ENCODE measurements at places on chromosomes 7 and 10.
A peak's percentile ranks its signal among the peaks of the same experiment; 100 is the strongest.

DNA sequence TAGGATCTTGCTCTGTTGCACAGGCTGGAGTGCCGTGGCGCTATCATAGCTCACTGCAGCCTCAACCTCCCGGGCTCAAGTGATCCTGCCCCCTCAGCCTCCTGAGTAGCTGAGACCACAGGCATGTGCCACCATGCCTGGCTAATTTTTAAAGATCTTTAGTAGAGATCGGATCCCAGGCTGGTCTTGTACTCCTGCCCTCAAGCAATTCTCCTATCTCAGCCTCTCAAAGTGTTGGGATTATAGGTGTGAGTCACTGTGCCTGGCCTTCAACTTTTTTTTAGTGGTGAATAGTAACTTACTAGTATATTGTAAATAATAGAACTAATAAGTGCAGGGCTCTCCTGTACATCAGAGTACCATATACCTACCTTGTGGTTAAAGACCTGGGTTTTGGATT, 52.1 kb upstream of the LMTK2 start:
- DNase-seq, result no peak

GRCh38 chr7:81956520-81956919, 186.7 kb upstream of the HGF start:
- DNase-seq, result peak; percentile 63

DNA sequence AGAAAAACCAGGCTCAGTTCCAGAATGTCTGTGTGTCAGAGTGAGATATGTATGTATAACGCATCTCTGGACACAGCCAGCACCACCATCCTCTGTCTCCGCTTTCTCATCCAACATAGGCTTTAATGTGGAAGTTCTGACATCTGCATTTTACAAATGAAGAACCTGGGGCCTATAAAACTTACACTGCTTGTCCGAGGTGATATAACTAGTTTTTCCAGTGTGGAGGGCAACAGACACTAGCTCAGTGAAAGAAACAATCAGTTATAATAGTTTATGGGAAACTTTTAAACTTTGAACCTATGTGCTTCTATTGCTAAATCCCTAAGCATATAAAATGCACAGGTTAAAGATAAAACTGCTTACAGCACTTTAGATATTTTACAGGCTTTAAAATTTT, 208.7 kb downstream of the CRPPA start:
- DNase-seq, result no peak

DNA sequence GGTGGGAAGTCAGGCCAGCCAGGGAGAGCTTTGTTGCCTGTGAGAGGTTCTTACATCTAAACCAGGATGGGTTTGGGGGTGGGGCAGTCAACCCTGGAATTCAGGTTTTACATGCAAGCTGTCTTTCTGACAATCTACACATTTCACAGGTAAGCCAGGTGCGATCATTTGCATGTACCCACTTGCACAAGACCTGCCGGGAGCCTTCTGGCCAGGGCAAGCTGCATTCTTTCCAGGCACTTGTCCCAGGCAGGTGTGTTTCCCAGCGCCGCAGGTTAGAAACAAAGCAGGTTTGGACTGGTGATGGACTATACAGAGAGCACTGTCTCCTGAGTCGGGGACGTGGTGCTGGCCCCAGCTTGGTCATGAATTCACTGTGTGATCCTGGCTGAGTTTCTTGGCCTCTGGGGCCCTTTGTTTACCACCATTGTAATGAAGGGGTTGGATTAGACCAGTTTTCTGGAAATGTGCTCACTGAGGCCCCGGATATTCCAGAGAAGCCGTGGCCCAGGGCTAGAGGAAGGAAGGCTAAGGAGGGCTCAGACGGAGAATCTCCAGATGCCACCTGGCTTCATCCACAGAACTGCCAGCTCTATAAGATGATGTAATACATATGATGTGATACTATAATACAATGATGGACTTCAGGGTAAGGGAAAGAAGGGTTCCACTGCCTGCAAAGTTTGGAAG, 205.2 kb upstream of the SVIL start:
- DNase-seq, result no peak

DNA sequence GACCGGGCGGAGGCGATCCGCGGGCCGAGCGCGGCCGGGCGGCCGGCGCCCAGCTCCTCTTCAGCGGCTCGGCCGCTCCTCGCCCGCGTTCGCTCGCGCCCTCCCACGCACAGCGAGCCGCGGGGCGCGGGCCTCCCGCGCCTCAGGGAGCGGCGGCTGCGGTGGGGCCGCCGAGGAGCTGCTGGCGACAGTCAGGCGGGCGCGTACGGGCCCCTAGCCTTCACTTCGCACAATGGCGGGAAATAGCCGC, at the start of gene MCMBP:
Gene MCMBP (minus strand): TSS at position 234 of the 250 bp plus-strand sequence. CDS start 259 bp downstream, outside the sequence.
- no peak for DNase-seq

DNA sequence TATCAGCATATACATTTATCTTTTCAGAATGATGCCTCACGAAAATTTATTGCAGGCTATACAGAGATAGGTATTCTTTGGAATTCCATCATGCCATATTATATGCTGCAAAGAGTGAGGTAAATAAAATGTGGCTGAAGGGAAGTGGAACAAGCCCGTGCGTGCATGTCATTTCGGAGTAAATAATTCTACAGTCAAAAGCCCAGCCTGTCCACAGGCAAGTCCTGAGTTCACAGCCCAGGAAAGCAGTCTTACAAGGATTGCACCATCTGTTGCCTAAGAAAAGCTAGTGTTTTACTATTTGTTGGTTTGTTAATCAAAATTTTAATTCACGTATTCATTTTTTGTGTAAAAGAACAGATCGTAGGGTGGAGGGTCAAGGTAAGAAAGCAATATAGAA, 292.4 kb upstream of the AKR1E2 start:
- DNase-seq, result no peak

DNA sequence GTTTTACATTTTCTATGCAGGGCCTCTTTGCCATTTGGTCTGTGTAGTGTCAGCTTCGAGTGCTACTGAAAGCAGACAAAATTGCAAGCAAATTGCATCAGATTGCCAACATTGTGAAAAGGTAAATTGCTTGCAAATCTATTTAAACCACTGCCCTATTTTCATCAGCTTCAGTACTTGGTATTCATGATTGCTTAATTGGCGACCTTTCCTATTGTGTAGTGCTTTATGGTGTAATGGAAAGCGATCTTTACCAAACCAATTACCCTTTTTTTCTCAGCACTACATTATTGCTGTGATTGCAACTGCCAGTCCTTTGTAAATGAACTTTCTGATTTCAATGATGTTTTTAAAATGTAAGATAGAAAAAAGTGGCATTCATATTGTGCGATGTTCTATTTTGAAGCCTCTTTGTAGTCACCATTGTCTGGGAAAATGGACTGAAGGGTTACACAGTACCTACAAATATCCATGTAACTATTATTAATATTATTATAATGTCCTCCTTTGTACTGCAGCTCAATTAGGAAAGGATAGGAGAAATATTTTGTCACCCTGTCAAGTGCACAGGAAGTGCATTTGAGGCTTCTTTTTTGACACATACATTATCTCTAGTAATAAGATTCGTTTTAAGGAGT, 177.7 kb upstream of the SP8 start:
- no peak for DNase-seq

GRCh38 chr7:17071866-17072265, 190.1 kb upstream of the AGR3 start:
- DNase-seq, result no peak

DNA sequence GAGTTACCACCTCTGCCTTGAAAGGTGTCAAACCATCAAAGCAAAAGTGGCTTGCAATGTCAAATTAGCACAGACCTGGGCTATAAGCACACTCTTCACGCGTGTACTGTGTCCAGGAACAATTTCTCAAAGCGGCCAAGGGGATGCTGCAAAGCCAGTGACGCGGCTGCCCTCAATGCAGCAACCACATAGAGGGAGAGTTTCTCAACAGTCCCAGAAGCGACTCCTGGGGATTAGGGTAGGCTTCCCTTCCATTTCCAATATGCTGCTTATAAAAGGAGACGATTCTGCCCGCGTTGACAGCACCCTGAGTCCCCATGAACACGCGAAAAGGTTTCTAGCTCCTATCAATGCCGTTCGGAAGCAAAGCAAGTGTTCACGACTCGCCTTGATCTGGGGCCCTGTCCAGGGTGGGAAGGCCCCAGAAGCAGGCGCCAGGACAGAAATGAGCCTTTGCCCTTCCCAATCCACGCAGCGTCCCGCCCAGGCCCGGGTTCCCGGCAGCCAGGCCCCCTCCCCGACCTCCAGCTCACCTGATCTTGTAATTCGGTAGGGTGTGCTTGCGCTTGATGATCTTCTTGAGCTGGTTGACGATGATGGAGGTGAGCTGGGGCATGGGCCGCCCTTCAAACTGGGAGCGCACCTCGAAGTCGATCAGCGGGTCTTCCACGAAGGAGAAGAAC, 1.3 kb downstream of the PDZD8 start:
- DNase-seq, result peak; percentile 37

DNA sequence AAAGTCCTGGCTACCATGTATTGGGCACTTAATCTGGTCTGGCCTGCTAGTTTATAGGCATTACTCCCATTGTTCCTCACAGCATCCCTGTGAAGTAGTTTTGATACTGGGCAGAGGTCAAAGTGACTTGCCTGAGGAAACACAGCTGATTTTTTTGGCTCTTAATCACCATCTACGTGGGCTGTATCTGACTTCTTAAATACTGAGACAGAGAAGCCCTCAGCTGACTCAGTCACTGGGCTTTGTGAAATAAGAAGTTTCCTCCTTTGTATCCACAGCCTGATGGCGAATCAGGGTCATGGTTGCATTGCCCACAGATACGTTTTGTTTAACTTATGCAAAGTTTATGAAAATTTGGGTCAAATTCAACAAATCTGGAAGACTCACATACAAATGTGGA, 13.2 kb downstream of the TACR2 start:
- DNase-seq, result no peak

DNA sequence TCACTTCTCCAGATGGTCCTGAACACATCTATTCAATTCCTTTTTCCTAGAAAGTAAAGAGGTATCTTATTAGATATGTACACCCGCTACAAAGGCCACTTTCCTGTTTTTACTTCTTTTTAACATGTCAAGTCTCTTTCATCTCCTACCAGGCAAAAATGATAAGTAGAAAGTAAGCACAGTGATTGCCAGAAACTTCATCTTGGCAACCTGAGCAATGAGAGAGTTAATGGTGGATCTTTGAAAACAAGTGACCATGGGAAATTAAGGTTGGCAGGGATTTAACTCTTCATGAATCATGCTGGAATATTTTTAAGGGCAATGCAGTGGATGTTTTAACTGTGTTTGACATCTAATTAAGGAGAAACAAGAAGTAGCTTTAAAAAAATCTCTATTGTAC, 2.7 kb downstream of the SEMA3A start:
- no peak for DNase-seq

GRCh38 chr7:42244828-42245227, 7.8 kb upstream of the GLI3 start:
- no peak for DNase-seq

DNA sequence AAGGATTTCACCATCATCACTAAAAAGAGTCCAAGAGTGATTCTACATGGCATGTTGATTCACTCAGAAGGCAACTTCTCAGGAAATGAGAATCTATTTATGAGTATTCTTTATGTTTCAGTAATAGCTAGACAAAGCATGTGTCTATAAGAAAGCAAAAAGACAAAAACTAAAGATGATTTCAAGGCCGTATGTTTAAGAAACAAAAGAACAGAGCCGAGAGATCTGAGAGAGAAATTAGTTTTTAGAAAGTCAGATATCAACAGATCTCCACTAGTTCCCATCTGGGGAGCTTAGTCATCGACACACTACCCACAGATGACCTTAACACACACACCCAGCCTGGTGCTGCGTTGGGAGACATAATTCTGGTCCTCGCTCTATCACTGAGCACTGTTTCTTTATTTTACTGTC, 21.0 kb downstream of the PIP4K2A start:
- DNase-seq, result no peak

- DNase-seq, result no peak
These were observed 414.2 kb upstream of the SEMA3C start for GRCh38 chr7:81333004-81333403.

- no peak for DNase-seq
These were observed 289.0 kb downstream of the GLRX3 start for GRCh38 chr10:130425169-130425568.

DNA sequence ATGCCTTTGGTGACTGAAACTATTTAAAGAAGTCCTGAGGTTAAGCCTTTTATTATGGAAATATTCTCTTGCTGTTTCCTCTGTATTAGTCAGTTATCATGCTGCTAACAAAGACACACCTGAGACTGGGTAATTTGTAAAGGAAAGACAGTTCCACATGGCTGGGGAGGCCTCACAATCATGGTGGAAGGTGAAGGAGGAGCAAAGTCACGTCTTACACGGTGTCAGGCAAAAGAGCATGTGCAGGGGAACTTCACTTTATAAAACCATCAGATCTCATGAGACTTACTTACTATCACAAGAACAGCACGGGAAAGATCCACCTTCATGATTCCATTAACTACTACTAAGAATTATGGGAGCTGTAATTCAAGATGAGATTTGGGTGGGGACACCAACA, 121.2 kb upstream of the GPR26 start:
- no peak for DNase-seq

DNA sequence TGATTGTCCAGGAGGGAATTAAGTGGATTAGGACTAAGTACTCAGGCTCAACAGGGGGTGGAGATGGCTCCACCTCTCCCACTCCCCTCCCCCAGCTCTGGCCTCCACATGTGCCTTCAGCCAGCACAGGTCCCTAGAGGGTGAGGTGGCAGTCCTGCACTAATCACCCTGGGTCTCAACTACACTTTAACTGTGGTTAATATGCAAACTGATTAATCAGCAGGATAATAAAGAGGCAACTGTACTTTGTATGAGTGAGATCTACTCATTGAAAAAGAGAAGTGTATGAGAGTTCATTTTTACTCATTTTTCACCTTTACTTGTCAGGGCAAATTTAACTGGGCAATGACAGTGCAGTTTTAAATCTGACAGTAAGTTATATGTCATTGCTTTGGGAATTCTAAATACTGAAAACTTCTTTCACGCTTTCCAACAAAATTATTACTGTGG, 223.8 kb upstream of the CCDC6 start:
- DNase-seq, result no peak

DNA sequence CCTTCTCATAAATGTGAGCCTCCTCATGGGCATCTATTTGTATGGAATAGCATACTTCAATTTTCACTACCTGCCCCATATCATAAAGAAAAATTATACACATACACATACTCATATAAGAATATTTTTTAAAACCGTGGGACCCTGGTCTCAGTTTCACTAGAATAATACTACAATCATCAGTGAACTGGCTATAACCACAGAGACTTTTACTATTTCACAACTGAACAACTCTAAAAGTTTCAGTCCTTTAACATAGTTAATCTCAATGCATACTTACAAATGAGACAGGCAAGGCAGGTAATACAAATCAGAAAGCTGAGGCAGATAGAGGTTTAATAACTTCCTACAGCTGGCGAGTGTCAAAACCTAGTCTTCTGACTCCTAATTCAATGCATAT, 83.1 kb downstream of the LRRN3 start:
- DNase-seq, result no peak

GRCh38 chr10:28503114-28503513, 29.8 kb upstream of the WAC start:
- no peak for DNase-seq

DNA sequence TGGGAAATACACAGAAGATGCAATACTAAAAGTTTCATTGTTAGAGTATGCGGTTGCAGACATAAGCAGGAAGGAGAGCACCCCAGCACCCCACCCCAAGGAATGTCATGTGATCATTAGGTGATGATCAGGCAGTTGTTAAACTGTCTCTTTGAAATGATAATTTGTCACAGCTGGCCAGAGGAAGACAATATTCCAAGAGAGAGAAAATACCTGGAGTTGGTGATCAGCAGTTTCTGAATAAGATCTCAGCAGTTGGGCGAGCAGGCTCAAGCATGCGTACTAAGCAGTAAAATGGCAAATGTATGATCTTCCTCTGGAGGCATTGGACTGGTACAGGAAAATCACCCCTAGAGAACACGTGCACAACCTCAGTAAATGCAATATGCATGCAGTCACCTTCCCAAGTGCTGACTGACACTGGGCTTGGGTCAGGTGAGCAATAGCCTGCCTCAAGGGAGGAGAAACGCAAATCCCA, 250.1 kb upstream of the MBL2 start:
- no peak for DNase-seq
